ENCODE measurements at places on chromosomes 1 and 21.
A peak's percentile ranks its signal among the peaks of the same experiment; 100 is the strongest.

DNA sequence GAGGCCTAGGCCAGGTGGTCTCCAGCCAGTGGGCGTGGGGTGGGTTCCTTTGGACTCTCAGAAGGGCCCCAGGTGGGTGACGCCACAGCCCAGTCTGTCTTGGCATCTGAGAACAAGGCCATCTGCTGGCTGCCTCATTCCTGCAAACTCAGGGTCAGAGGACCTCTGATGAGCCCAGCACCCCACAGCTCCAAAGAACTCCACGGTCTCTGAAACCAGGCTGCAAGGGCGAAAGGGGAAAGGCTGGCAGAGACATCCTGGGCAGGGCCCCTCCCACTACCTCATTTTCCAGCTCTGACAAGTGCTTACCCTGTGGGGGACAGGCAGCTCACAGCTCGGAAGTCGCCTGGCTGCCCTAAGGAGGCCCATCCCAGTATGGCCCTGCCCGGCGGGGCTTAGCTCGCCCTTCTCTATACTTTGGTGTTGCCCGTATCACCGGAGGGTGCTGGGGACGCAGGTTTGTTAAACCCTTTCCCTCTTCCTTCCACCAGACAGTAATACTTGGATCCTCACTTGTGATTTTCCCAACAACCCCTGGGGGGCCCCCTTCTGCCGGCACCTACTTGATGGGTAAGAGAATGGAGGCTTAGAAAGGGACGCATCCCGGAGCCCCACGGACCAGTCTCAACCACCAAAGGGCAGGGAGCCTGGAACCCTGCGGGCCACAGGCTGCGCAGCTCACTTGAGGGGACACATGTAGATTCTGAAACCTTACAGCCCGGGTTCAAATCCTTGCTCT, 10.9 kb upstream of the EDN2 start:
- no peak for DNase-seq

DNA sequence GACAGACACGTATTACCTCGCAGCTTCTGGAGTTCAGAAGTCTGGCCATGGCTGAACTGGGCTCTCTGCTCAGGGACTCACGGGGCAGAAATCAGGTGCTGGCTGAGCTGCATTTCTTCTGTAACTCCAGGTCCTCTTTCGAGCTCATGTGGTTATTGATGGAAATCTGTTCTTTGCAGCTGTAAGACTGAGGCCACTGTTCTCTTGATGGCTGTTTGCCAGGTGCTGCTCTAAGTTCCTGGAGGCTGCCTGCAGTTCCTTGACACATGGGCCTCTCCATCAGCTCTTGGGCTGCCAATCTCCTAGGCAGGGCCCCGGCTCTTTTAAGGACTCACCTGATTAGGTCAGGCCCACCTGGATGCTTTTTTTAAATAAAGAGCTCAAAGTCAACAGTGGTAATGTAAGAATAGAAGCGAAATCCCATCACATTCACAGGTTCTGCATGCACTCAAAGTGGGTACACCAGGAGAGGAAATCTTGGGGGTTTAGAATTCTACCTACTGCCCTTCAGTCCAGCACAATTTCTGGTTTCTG, 139.1 kb downstream of the KAZN start:
- DNase-seq = no peak

- no peak for DNase-seq
Observed at GRCh38 chr1:175499595-175500382, 243.6 kb downstream of the TNR start.

DNA sequence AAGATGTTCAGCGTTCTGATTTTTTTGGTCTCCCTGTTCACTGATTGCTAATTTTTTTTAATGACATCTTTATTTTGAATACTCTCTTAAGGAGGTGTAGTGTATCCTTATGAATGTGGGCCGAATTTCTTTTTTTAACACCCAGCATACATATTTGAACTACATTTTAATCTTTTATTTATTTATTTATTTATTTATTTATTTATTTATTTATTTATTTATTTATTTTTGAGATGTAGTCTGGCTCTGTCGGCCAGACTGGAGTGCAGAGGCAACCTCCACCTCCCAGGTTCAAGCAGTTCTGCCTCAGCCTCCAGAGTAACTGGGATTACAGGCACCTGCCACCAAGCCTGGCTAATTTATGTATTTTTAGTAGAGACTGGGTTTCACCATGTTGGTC, 15.1 kb downstream of the ZBTB8A start:
- no peak for DNase-seq

DNA sequence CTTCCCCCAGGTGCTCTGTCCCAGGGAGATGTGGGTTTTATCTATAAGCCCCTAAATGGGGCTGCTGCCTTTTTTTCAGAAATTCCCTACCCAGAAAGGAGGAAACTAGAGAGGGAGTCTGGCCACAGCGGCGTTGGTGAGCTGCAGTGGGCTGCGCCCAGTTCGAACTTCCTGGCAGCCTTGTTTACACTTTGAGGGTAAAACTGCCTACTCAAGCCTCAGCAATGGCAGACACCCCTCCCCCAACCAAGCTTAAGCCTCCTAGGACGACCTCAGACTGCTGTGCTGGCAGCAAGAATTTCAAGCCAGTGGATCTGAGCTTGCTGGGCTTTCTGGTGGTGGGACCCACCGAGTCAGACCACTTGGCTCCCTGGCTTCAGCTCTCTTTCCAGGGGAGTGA, 46.2 kb upstream of the PAPPA2 start:
- no peak for DNase-seq

DNA sequence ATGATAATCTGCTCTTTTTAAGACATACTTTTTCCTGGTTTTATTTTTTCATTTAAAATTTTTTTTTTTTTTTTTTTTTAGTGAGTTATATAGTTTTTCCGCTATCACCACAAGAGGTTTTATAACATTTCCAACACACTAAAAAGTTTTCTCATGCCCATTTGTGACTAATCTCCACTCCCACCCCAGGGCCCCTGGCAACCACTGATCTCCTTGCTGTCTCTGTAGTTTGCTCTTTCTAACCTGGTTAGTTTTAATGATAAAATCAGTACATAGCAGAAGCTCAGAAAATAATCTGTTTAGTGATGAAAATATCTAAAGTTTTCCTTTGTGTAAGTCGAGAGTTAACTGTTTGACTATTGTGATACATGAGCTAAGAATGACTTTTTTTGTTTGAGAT, 41.8 kb downstream of the IARS2 start:
- DNase-seq = no peak

DNA sequence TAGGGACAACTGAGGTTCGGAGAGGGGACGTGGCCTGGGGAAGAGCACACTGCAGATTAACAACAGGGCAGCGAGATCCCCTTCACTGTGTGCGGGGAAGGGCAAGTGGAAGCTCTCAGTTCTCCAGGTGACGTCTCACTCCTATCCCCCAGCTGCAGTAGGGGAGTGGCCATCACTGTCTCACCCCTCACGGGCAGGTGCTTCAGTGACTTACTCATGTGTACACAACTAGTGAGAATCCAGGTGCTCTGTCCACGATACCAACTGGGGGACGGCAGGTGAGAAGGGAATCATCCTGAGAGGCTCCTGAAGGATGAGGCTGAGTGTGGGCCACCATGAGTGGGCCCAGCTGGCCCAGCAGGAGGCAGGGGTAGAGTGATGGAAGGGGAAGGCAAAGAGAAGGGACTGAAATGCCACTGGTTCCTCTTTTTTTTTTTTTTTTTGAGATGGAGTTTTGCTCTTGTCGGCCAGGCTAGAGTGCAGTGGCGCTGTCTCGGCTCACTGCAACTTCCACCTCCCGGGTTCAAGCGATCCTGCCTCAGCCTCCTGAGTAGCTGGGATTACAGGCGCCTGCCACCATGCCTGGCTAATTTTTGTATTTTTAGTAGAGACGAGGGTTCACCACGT, 25.9 kb downstream of the RHBG start:
- no peak for DNase-seq

DNA sequence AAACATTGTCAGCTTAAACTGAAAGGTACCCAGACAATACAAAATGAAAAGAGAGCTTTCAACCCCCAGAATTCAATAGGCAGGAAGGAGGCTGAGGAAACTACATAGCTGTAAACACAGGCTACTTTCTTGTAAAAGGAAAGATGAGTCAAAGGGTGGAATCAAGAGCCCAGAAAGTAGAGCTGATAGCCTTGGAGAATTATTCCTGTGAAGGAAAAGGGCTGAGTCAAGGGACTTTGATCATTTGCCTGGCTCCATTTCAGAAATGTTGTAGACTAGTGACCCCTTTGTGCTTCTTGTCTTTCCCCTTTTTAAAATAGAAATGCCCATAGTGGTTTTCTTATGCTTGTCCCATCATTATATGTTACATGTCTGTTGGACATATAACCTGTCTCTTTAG, 597.6 kb downstream of the ADGRL2 start:
- DNase-seq = no peak

DNA sequence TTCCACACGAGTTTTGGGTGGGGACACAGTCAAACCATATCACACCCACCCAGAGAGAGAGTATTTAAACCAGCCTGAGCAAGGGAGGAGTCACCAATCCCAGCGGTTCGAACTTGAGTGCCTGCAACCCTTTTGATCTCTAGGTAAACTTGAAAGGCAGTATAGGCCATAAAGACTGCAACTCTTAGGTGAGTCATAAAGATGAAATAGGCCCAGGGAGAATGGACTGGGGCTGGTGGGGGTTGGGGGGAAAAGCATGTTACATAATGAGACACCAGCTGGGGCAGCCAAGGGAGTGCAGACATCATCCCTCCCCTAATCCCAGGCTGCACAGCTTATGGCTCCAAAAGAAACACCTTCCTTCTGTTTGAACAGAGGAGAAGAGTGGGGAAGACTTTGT, 99.8 kb upstream of the LHX8 start:
- DNase-seq = no peak

DNA sequence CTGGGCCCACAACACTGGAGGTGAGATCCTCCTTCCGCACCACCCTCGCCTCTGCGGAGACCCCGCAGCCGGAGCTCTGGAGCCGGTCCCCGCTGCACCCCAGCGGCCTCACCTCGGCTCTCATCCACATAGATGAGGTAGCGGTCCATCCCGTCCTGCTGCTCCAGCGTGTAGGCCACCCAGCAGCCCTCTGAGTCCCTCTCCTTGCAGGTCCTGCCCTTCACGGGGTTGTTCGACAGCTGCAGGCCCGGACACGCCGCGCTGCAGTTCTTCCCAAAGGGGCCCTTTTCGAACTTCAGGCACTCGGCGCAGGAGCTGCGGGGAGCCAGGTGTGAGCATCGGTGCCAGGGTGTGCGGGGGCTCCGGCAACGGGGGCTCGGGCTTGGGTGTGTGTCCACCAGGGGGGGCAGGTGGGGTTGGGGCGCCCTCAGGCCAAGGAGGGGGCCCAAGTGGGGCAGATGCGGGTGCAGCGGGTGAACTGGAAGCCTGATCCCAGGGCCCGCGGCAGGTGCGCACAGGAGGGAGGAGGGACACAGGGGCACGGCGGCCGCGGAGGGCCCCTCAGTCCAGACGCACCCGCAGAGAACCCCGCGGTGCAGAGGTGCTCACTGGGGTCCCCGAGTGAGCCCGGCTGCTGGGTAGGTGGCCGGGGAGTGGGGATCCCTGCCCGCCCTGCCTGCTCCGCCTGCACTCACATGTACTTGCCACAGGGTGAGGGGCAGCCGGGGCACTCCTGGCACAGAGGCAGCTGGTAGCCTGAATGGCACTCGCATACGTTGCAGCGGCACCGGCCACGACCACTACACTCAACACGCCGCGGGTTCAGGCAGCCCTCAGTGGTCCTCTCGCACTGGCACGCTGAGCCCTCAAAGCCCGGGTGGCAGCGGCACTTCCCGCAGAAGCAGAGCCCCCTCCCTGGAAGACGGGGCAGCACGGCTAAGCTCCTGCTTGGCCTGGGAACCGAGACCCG, 15.4 kb upstream of the PTTG1IP start:
- no peak for DNase-seq

GRCh38 chr21:40120940-40121575, 253.8 kb downstream of the PCP4 start:
- DNase-seq = no peak

GRCh38 chr1:53286955-53287354, 40.9 kb downstream of the LRP8 start:
- no peak for DNase-seq

DNA sequence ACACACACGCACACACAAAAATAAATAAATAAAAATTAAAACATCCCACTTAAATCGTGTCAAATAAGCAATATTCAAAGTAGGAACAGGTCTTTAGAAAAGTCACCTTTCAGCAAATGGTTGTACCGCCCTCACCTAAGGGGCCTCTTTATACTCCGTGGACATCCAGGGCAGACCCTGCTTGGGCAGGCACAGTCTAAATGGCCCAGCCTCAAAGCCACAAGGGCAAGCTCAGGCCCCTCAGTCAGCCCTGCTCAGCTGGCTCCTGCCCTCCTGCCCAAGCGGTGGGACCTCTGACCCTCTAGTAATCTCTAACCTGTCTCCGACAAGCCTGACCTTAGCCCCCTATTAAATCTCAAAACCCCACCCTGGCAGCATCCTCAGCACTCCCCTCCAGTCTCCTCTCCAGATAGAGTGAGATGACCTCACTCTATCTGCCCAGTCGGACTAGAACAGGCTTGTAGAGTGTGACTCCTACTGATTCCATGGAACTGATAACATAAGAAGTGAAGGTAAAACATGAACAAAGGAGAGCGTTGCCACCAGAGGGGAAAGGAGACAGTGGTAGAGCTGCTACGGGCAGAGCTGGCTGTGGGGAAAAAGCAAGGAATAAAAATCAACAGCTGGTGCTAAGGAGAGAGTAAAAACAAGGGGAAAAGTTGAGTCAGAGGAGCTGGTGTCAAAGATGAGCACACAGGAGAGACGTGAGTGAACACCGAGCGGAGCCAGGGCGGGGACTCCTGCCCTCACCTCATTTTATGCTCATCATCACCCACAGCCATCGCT, 36.0 kb downstream of the SIPA1L2 start:
- DNase-seq = no peak

DNA sequence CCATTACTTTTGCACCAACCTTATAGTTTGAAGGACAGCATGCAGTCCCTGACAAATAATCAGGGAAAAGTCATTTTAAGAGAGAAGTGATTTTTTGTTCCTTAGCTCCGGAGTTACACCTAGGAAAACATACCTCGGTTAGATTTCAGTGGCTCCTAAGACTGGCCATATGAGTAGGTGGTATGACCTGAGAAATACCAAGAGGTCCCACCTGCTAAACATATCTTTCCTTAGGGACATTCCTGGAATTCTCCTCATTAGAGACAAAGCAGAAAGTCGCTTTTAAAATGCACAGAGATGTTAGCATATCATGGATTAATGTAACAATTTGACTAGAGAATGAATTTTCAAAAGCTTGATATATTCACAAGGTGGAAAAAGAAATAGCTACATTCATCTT, 84.2 kb upstream of the RNPC3 start:
- no peak for DNase-seq

GRCh38 chr1:214028649-214029406, 41.1 kb downstream of the PROX1 start:
- no peak for DNase-seq

- DNase-seq = peak; percentile 36
Observed at GRCh38 chr1:6438047-6438525, 13.5 kb downstream of the ESPN start.

- DNase-seq = no peak
Observed at GRCh38 chr1:104768466-104768865, 1018.8 kb downstream of the AMY1C start.
